Naive thymus-derived CD4-positive, alpha-beta T cell (primary cell): ENCODE measurements at places on chromosomes 3 and 15. TPM values are rescaled to one million over a fixed set of nuclear protein-coding genes. Genes with fewer than 3 reads are reported as not detected.

RTP1 gene
- not detected for total RNA-seq

DNA sequence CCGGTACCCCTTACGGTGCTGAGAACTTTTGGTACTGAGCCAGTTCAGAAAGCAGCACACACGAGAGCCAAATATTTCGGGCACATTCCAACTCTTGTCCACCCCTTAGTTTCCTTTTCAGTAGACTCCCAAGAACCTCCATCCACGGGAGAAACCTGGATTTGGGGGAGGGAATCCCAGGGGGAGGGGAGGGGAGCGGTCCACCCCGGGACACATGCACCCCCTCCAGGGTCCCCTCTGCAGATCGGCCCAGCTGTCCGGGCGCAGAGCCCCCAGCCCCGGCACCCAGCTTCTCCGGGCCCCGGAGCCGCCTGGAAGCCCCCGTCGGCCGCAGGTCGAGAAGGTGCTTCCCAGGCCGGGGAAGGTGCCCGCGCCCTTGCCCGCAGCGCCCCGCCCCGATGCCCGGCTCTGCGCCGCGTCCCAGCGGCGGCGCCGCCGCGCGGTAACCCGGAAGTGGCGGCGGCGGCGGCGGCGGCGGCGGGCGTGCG lies 455 bp upstream of the ABHD17C start:
- peaks cover 13% of the 10 kb centered on the region for H3K4me1 ChIP-seq
- no peaks in the 10 kb centered on the region for H3K36me3 ChIP-seq
- peak overlapping the region; percentile 33 for H3K27ac ChIP-seq
- H3K27me3 ChIP-seq: no peaks in the 10 kb centered on the region
- peak; percentile 14 for DNase-seq
- peak overlapping the region; percentile 37 for H3K4me3 ChIP-seq

CCNB2 gene
- total RNA-seq: 1.4 TPM

GRCh38 chr3:143081844-143082778 lies 37.5 kb upstream of the CHST2 start:
- no peak overlapping the region for H3K4me3 ChIP-seq
- H3K27me3 ChIP-seq: no peaks in the 10 kb centered on the region
- H3K27ac ChIP-seq: no peak overlapping the region
- no peaks in the 10 kb centered on the region for H3K4me1 ChIP-seq
- DNase-seq: no peak

GPR27 gene
- total RNA-seq: not detected

SELENOK gene
- total RNA-seq: 34.7 TPM

GRCh38 chr15:76935620-76936019 lies 4.1 kb downstream of the RCN2 start:
- H3K27ac ChIP-seq: no peak overlapping the region
- peaks cover 7% of the 10 kb centered on the region for H3K36me3 ChIP-seq
- H3K27me3 ChIP-seq: no peaks in the 10 kb centered on the region
- H3K4me3 ChIP-seq: no peak overlapping the region

PLCH1 gene
- total RNA-seq: 0.56 TPM in 2 replicates

GRCh38 chr15:47300596-47300995 lies 416.7 kb upstream of the SEMA6D start:
- no peak overlapping the region for H3K27ac ChIP-seq
- H3K4me1 ChIP-seq: no peaks in the 10 kb centered on the region
- DNase-seq: no peak

DNA sequence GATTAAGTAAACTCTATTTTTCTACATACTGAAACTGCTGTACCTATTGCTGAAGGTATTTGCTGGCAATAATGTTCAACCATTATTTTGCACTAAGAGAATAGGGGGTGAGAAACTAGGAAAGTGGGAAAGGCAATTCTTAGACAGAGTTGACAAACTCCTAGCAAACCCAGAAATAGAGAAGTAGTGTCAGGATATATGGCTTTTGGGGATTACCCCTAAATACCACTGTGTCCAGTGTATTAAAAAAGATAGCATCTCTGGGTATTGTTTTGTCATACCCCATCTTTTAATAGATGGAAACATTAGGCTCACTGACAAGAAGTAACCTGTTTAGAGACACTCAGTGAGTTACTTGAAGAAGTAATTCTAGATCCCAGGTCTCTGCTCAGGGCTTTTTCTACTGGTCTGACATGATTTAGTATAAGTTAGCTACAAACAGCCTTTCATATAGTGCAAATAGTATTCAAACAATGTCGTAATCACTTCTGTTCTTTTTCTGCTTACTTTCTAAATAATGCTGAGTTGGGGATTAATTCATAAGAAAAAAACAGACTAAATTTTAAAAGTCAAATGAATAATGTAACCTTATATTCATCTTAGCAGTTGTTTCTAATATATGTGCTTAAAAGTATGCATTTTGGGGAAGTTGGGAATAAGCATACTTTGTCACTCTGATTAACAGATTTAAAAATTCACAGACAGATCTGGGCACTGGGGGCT lies 107.2 kb downstream of the IL1RAP start:
- H3K4me3 ChIP-seq: no peak overlapping the region
- H3K27me3 ChIP-seq: no peaks in the 10 kb centered on the region
- no peak overlapping the region for H3K27ac ChIP-seq
- peaks cover 4% of the 10 kb centered on the region for H3K4me1 ChIP-seq

DNA sequence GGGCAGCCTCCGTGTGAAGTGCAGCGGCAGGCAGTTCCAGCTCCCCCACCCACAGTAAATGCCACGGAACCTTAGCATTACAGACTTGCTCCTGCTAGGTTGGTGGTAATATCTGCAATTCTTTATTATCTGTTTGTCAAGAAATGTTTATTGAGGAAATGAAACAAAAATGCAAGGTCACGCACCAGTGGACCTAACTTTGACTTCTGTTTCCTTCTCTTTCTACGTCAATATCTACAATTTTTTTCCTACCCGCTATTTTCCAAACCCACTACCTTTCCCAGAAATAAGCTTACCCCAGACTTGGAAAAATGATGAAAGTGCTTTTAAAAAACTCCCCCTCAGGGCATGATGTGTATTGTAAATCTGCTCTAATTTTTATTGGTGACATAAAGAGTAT lies 18.9 kb downstream of the ILDR1 start:
- no peaks in the 10 kb centered on the region for H3K36me3 ChIP-seq
- H3K4me3 ChIP-seq: no peak overlapping the region

- no peaks in the 10 kb centered on the region for H3K27me3 ChIP-seq
- H3K27ac ChIP-seq: no peak overlapping the region
- no peaks in the 10 kb centered on the region for H3K4me1 ChIP-seq
- no peaks in the 10 kb centered on the region for H3K36me3 ChIP-seq
- DNase-seq: no peak
Observed at GRCh38 chr3:25338158-25338725, 89.8 kb upstream of the RARB start.

ALDH1L1 gene
- not detected for total RNA-seq

DNA sequence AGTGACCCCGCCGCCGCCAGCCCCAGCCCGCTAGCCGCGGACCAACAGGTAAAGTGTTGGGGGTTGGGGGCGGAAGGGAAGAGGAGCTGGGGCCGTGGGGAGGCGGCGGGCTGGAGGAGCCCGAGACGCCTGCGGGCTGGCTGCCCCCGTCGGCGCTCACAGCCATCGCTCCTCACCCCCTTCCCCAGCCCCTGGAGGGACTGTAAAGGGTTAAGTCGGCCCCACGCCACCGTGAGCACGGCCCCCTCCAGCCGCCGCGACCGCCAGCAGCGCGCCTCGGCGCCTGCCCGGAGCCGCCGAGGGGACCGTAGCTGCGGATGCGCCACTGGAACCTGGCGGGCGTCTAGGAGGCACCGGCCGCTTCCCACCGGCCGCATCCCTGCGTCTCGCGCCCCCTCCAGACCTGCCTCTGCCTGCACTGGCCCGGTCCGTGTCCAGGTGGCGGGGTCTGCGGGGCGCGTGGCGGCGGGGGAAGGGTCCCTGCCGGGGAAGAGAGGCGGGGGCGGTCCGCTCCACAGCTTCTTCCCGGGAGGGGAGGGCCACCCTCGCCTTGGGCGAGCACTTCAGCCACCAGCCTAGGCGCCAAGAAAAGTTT lies 522 bp downstream of the MED12L start:
- no peaks in the 10 kb centered on the region for H3K36me3 ChIP-seq
- DNase-seq: peak; percentile 8
- no peak overlapping the region for H3K27ac ChIP-seq
- H3K27me3 ChIP-seq: peaks cover 10% of the 10 kb centered on the region
- H3K4me3 ChIP-seq: peak overlapping the region; percentile 58

- H3K27me3 ChIP-seq: peaks cover 2% of the 10 kb centered on the region
- no peak for DNase-seq
- no peak overlapping the region for H3K27ac ChIP-seq
- H3K36me3 ChIP-seq: no peaks in the 10 kb centered on the region
- H3K4me3 ChIP-seq: no peak overlapping the region
- no peaks in the 10 kb centered on the region for H3K4me1 ChIP-seq
Observed at GRCh38 chr15:34122771-34123183, 20.9 kb downstream of the PGBD4 start.

SGO1 gene
- total RNA-seq: 0.89 TPM

TLR9 gene
- total RNA-seq: 1.6 TPM

NAA50 gene
- 89.9 and 97.0 TPM in 2 replicates for total RNA-seq

DNA sequence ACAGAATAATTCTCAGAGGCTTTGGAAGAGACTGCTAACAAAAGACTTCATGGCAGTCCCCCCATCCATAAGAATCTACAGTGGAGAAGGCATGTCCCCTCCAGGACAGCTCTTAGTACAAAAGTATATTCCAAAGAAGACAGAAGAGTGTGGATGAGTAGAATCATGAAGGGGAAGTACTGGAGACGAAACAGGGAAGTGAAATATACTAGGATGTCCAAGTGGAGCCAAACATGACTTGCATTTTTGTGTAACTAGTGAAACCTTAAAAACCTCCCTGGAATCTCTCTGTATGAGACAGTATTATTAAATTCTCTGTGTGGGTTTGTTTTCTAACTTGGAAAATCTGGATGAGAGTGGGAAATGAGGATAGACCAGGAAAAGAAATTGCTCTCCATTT lies 312.4 kb downstream of the RSL24D1 start:
- no peak for DNase-seq
- H3K4me1 ChIP-seq: no peaks in the 10 kb centered on the region
- no peak overlapping the region for H3K27ac ChIP-seq
- H3K4me3 ChIP-seq: no peak overlapping the region

PLSCR2 gene
- 0.89 TPM for total RNA-seq

GRCh38 chr3:196624907-196625306 lies 14.6 kb upstream of the NRROS start:
- peaks cover 14% of the 10 kb centered on the region for H3K4me1 ChIP-seq
- H3K36me3 ChIP-seq: no peaks in the 10 kb centered on the region
- no peaks in the 10 kb centered on the region for H3K27me3 ChIP-seq

DNA sequence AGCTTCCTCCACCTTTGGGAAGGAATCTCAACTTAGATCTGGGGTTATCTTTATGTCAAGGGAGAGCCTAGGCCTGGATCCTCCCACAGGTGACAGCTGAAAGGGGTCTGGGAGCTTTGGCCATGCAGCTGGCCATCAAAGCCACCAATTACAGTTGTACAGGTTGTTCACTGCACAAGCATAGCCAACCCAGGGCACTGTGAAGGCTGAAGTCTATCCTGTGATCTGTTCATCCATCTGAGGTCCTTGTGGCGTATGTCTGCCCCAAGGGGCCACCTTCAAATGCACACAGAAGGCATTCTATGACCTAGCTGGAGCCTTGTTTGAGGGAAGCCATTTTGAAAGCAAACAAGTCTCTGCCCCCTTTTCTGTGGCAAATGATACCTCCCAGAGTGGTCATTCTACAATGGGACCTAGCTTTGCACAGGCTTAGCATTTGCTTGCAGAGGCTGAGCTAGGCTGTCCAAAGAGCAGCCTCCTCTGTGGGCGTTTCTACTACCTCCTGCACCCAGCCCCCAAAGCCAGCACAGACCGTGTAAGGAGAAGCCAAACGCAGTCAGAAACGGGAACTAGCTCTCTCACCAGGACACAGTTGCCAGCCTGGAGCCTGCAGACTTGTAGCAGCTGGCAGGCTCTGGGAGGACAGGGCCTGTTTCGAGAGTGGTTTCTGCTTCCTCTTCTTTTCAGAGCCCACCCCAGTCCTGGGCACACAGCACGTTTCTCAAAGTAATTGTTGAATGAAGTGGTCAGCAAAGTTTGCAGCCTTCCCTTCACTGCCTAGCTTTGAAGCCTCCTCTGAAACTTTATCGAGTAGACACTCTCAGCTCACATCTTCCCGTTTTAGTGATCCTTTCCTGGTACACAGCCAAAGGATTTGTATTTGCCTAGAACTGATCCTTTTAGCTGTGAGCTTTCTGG lies 157.3 kb upstream of the SMAD3 start:
- no peak overlapping the region for H3K27ac ChIP-seq
- no peak for DNase-seq
- H3K36me3 ChIP-seq: no peaks in the 10 kb centered on the region
- H3K4me3 ChIP-seq: no peak overlapping the region
- peaks cover 19% of the 10 kb centered on the region for H3K4me1 ChIP-seq

DNA sequence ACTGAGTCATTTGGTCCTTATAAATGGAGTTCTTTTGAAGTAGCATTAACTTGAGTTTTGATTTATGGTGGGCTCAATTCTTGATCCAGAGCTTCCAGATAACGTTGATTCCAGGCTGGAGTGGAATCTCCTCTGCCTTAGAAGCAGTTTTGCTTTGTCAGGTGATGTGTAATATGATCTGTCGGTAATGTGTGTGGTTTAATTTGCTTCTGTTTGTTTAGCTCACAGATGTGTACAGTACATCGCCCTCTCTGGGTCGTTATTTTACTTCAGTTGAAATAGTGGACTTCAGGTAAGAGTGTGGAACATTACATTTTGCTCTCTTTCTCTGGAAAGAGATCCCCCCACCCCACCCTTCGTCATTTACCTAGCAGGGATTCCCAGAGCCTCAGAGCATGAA lies 23.1 kb downstream of the C3orf52 start:
- H3K27ac ChIP-seq: no peak overlapping the region
- no peak overlapping the region for H3K4me3 ChIP-seq
- no peak for DNase-seq
- H3K27me3 ChIP-seq: no peaks in the 10 kb centered on the region
- H3K4me1 ChIP-seq: no peaks in the 10 kb centered on the region

DNA sequence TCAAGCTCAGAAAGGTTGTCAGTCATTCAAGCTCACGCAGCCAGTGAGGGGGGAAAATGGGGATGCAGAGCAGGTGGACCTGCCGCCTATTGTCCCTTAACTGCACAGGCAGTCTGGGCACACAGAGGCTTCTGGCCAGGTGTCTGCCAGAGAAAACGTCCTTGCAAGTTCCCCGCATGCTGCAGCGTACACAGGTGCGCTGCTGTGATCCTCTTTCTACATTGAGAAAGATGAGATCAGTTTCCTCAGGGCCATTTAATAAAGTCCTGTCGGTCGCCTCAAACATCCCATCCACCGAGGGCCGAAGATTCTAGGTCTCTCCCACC lies 445 bp upstream of the TSEN2 start:
- H3K27me3 ChIP-seq: no peaks in the 10 kb centered on the region
- no peak for DNase-seq
- H3K27ac ChIP-seq: peak overlapping the region; percentile 92
- peaks cover 17% of the 10 kb centered on the region for H3K4me1 ChIP-seq
- H3K36me3 ChIP-seq: no peaks in the 10 kb centered on the region

ECE2 gene
- total RNA-seq: not detected

DNA sequence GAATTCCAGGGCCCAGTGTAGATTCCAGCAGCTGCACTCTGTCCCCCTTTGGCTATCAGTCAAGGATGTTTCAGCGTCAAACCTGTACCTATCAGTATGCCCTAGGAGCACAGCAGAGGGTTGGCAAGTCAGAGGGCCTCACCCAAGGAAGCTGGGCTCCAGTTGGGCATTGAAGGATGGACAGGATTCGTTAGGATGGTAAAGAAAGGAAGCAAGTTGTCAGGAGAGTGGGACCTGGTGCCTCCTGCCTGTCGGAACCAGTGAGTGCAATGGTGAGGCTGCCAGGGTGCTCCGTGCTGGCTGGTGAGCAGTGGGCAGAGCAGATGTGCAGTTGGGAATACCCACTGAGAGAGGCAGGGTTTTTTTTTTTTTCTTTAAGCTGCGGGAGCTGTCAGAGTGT lies 157.2 kb downstream of the CHDH start:
- no peaks in the 10 kb centered on the region for H3K36me3 ChIP-seq
- H3K27me3 ChIP-seq: no peaks in the 10 kb centered on the region
- no peaks in the 10 kb centered on the region for H3K4me1 ChIP-seq
- H3K4me3 ChIP-seq: no peak overlapping the region

GRCh38 chr3:49124991-49125670 lies 4.5 kb upstream of the USP19 start:
- no peaks in the 10 kb centered on the region for H3K27me3 ChIP-seq
- peaks cover 4% of the 10 kb centered on the region for H3K36me3 ChIP-seq
